ENCODE measurements at places on chromosomes 5 and 9.

DNA sequence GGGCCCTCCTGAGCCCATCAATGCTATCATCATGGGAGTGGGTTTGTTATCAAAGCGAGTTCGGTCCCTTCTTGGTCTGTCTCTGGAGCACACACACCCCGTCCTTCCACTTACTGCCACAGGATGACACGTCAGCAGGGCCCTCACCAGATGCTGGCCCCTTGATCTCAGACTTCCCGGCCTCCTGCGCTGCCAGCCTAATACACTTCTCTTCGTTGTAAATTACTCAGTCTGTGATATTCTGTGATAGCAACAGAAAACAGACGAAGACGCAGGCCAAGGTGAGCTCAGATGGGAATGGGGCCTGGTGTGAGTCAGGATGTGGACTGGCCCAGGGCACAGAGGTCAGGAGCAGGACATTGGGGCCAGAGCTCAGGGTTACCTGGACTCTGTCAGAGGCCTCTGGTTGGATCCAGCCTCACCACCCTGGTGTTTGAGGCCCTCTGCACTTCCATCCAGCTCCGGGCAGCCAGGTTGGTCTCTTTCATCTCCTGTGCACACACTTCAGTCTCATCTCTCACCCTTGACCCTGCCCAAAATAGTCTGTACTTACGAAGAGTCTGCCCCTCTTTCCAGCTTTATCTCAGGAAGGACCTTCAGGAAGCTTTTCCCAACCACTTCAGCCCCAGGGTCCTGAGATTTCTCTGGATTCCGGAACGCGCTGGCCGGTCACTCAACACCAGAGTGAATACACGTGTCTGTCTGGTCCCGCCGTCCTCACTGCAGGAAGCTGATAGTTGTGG, 26.0 kb upstream of the CNOT6 start:
- DNase-seq, result no peak

GRCh38 chr5:67502951-67503350, 306.4 kb upstream of the CD180 start:
- DNase-seq, result no peak

- peak; percentile 62 for DNase-seq
Measured at GRCh38 chr9:118455788-118456187, 751.6 kb downstream of the TLR4 start.

DNA sequence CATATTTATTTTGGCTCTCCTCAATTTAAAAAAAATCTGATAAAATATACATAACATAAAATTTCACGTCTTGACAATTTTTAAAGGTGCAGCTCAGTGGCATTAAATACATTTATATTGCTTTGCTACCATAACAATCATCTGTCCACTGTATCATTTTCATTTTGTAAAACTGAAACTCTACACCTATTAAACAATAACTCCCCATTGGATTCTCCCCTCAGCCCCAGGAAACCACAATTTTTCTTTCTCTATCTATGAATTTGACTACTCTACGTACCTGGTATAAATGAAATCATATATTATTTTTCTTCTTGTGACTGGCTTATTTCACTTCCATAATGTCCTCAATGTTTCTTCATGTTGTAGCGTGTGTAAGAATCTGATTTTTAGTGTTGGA, 563.5 kb downstream of the PRR16 start:
- no peak for DNase-seq

GRCh38 chr9:73133921-73134407, 17.7 kb upstream of the ANXA1 start:
- no peak for DNase-seq

- no peak for DNase-seq
Measured at GRCh38 chr5:25405850-25406249, 761.1 kb upstream of the CDH10 start.

GRCh38 chr9:120235081-120235480, 344.9 kb downstream of the CDK5RAP2 start:
- no peak for DNase-seq

GRCh38 chr5:173598686-173599085, 17.8 kb downstream of the BOD1 start:
- no peak for DNase-seq

- no peak for DNase-seq
Measured at GRCh38 chr5:152367554-152367953, 37.5 kb downstream of the NMUR2 start.

GRCh38 chr5:115450741-115451140, 93.8 kb downstream of the FEM1C start:
- DNase-seq, result no peak

DNA sequence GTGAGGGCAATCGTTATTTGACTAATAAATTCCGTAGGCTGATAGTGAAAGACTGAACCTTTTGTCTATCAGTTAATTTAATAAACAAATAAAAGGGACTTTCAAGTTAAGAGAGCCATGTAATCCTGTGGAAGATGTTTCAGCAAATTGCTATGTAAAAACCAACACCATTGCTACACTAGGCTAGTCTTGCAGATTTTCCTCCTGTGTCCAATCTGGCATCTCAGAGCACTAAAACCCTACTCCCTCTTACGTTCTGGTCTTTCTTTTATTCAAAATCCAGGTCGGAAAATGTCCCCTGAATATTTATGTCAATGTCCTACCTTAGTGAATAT, 478.8 kb upstream of the TNC start:
- DNase-seq, result no peak

DNA sequence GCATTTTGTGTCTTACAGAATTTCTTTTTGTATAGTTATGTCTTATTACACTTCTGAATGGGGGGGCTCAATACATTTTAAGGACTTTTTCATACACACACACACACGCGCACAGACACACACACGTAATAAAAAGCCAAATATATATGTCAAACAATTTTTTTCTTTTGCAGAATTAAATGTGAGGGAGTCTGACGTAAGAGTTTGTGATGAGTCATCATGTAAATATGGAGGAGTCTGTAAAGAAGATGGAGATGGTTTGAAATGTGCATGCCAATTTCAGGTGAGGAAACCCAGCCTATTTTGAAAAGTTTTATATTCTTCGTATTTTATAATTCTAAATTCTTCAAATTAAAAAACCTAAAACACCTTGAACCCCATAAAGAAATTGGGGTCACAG, 25.6 kb downstream of the TMEFF1 start:
- no peak for DNase-seq

DNA sequence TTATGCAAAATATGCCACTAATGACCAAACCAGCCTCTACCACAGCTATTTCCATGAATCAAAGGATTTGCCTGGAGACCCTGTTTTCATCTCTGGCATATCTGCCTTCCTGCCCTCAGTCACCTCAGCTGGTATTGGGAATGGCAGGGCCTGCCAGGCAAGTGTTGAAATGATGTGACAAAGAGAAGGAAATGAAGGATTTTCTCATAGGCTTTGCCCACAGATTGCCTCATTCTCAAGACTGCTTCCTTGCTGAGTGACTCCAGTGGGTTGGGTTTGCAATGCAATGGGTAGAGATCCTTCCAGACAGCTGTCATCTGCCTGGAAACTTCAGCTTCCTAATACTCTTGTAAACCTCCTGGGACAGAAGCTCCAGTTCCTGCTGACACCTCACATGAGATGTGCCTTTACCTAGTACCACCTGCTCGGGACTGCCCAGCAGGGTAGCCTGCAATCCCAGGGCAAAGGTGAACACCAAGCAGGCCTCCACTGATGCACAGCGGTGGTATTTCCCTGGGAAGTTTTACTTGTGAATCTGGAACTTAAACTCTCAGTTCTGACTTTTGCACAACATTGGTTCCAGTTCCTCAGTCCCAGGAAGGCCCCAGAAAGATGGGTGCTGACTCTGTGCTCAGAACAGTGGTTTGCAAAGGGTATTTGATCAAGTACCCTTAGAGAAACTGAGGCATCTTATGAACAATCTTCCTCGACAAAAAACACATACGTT, 64.8 kb upstream of the SLC1A1 start:
- DNase-seq, result no peak

GRCh38 chr9:7944572-7944971, 145.0 kb upstream of the DMAC1 start:
- DNase-seq, result no peak

DNA sequence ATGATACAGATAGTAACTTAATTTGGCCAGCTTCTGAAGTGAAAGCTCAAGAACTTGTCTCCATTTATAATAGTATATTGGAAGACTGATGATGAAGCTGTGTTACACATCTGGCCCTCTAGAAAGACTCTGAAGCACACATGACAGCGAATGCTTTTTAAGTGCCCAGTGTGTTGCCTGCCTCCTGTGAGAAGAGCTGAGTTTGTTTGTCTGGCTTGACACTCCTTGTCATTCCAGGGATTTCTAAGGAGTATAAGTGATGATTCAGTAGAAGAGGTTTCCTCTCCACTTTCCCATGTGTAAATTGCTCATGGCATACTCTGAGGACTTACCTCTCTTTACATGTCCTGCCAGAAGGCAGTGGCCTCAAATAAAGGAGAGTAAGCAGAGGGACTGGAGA, 30.4 kb upstream of the LRRTM2 start:
- no peak for DNase-seq

GRCh38 chr9:131815970-131816873, 76.3 kb upstream of the RAPGEF1 start:
- DNase-seq, result no peak

DNA sequence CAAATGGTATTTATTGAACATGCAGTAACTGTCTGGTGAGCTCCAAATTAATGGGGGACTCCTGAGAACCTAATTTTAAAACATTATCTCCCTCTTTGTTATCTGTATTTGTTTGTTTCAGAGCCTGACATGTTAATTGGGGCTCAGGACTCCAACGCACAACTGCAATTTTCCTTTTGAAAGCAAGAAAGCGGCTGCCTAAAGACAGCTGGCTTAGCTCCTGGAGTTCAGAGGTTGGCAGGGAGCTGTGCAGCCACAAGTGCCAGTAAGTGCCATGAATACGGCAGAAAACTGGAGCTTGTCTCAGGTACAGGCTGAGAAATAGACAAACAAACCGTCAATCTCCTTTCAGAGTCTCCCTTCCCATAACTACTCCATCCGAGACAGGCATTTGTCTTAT, 80.9 kb downstream of the PPP2R2B start:
- DNase-seq, result no peak

DNA sequence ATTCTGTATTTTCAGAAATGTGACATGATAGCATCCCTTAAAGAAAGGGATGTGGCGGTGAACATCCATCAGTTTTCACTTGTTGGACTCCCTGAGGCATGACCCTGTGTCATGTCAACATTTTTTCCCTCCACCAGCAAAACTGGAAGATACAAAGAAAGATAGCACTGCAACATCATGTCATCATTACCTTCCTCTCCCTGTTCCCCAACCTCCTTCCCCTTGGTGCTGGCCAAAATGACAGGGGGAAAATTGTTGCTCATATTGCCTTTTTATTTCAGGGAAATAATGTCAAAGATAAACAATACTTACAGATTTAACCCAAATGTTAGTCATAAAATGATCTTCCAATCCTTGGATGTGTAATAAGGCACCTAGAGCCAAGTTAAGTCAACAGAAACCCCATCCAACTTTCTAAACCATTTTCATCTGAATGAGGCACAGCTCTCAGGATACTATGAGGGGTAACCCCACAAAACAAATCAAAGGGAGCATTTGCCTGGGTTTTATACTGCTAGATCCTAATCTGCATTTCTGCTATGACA, 644.3 kb downstream of the ACTL7B start:
- no peak for DNase-seq

DNA sequence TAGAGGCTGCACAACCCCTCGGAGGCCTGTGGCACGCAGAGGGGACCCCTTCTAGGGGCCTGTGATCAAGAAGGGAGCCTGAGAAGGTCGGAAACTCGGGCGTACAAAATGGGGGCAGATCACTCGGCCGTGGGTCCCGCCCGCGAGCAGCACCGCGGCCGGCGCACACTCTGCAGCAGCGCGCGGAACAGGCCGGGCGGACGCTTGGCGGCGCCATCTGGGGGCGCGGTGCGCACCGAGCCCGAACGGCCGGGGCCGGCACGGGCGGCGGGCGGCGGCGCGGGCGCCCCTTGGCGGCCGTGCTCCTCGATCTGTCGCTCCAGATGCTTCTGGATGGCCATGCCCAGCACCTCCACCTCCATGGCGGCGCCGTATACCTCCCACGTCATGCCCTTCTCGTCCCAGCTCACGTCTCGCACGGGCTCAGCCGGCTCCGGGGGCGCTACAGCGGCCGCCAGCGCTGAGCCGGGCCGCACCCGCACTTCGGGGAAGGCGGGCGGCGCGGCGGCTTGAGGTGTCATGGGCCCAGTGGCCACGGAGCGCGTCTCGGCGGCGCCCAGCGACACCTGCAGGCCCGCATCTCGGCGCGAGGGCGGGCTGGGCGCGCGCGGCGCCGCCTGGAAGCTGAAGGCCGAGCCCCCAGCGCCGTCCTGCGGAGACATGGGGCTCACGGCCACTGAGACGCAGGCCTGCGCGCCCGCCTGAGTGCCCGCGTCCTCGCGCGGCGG, 13.1 kb downstream of the GPRIN1 start:
- no peak for DNase-seq

GRCh38 chr9:32251539-32251938, 132.9 kb upstream of the ACO1 start:
- DNase-seq, result peak; percentile 70

DNA sequence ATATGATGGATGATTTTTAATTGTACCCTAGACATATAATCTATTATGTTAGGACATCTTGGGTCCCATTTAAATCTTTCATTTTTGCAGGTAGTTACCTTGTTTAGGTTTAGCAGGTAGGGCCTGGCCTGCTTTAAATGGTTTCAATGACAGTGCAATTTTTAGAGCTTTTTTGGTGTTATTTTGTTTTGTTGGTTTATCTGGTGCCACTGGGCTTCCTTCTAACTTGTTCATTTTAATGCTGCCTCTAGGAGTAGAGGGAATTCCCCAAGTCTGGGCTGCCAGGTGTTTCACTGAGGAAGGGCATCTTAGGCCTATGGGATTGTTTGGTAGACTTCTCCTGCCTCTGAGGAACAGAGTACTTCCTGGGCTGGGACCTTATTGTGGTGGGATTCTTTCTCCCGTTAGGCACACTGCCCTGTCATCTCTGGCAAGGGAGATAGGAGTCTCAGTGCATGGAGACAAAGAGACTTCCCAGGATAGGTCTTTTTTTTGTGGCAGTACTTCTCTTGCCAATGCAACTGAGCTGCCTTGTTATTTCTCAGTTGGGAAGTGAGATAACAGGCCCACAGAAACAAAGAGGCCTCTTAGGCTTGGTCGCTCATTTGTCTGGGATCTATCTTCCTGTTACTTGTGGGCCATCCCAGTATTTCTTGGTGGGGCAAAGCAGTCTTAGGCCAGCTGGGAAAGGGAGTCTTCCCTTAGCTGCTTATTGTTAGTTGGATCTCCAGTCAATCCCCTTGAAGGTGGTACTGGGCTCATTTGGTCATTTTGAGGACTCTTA, 282.9 kb downstream of the FER start:
- DNase-seq, result no peak
